ENCODE measurements at places on chromosomes 5 and 9.

DNA sequence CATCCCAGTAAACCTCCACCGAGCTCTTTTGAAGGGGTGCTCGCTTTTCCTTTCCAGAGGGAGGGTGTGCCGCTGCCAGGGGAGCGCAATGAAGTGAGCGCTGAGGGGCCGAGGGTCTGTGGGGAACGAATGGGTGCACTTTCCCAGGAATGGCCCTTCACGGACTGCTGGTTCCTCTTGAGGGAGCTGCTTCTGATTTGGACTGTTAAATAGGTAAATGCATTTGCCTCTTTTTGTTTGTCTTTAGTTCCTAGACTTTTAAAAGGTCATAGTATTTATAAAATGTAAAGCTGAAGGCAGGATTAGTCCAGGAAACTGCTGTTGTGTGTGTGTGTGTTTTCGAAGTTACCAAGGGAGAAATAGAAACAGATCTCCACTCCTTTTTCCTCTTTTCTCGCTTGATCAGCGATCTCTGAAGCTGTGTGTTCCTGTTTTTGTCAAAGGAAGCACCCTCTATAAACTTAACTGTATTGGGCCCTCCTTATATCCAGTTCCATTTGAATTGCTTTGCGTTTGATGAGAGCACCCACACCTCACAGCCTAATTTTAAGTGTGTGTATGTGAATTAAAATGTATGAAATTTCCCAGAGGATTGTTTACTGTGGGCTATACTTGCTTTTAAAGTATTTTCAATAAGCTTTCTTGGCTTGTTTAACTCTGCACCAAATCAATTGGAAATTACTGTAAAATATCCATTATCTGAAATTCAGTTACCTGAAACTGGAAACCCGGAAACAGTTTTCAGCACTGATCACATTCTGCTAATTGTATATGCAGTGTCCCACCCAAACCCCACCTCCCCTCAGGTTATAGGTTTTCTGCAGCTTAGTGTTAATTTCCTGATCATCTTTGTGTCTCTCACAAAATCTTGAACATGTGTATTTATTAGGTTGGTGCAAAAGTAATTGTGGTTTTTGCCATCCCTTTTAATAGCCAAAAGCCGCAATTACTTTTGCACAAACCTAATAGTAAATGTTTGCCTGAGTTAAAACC lies 966 bp downstream of the SNX2 start:
- peak overlapping the region; percentile 83 for H3K27ac ChIP-seq
- peak overlapping the region; percentile 70 for H3K4me3 ChIP-seq
- H3K4me1 ChIP-seq, result no peaks in the 10 kb centered on the region
- DNase-seq, result no peak
- H3K36me3 ChIP-seq, result no peaks in the 10 kb centered on the region
- no peaks in the 10 kb centered on the region for H3K27me3 ChIP-seq

GRCh38 chr9:103992938-103993579 lies 101.0 kb upstream of the SMC2 start:
- H3K27me3 ChIP-seq, result no peaks in the 10 kb centered on the region
- no peak overlapping the region for H3K4me3 ChIP-seq
- no peak overlapping the region for H3K27ac ChIP-seq
- no peaks in the 10 kb centered on the region for H3K36me3 ChIP-seq

DNA sequence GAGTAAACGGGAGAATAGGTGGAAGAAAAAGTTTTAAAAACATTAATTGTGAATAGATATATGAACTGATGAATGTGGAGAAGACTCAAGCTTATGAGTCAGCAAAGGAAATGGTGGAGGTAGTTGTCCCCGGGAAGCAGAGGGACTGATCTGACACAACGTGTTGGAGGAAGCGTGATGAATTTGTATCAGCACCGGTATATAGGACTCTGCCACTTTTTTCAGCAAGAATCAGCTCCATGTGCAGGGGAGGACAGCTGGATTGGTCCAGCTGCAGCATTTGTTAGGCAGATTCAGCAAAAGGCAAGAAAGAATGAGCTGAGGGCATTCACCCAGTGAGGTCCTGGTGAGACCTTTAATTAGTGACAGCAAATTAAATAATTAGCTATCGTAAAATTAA lies 276.0 kb downstream of the TENT4A start:
- no peak for DNase-seq
- H3K27ac ChIP-seq, result no peak overlapping the region

GRCh38 chr5:30500513-30500912 lies 693.0 kb upstream of the CDH6 start:
- H3K36me3 ChIP-seq, result no peaks in the 10 kb centered on the region
- no peaks in the 10 kb centered on the region for H3K27me3 ChIP-seq
- no peak overlapping the region for H3K4me3 ChIP-seq
- DNase-seq, result no peak

All from upper lobe of left lung (tissue), 6 donors.